ENCODE measurements at places on chromosomes 11 and 22.

GRCh38 chr22:48581205-48581766 is 1246.4 kb downstream of the BRD1 start:
- DNase-seq, result peak; percentile 82

DNA sequence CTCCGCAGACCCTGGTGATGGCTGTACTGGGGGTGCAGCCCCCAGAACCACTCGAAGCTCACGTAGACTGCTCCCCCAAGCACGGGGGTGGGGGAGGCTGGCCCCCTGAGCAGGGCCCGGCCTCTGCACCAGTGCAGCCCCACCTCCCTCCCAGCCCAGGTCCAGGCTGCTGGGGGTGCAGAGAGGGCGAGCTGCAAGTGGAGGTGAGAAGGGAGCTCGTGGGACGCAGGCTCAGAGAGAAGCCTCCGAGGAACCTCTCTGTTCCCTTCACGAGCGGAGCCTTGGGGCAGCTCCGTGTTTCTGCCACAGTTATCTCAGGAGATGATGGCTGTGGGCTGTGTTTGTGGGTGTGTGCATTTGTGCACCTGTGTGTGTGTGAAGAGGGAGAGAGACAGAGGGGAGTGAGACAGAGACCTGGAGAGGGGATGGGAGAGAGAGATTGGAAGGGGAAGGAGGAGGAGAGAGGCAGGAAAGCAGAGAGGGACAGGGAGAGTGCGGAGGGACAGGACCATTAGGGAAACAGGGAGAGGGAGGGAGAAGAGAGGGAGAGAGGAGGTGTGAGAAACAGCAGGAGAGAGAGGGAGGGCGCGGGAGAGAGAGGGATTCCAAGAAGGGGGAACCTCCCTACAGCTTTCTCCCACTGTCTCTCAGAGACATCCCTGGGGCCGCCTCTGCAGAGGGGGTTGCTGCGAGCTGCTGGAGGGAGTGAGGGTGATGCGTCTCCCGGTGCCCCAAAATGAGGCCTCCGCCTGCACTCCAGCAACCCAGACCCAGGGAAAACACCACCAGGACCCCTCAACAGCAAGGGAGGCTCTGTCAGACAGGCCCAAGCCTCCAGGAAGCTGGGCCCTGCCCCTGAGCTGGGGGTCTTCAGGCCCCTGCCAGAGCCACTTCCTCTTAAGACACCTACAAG is 1488.6 kb downstream of the BRD1 start:
- no peak for DNase-seq

DNA sequence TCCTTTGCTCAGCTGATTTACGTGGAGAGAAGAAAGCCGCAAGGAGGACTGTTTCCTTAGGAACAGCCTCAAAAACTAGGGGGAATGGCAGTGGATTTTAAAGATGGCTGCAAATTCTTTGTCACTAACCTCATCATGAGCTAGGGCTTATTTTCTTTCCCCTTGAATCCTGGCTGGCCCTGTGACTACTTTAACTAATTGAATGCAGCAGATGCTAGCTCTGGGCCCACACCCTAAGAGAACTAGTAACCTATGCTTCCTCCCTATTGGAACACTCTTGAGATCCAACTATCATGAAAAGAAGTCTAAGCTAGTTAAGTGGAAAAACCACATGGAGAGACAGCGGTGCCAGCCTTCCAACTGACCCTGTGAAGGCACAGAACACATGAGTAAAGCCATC is 421.3 kb upstream of the NARS2 start:
- peak; percentile 26 for DNase-seq

DNA sequence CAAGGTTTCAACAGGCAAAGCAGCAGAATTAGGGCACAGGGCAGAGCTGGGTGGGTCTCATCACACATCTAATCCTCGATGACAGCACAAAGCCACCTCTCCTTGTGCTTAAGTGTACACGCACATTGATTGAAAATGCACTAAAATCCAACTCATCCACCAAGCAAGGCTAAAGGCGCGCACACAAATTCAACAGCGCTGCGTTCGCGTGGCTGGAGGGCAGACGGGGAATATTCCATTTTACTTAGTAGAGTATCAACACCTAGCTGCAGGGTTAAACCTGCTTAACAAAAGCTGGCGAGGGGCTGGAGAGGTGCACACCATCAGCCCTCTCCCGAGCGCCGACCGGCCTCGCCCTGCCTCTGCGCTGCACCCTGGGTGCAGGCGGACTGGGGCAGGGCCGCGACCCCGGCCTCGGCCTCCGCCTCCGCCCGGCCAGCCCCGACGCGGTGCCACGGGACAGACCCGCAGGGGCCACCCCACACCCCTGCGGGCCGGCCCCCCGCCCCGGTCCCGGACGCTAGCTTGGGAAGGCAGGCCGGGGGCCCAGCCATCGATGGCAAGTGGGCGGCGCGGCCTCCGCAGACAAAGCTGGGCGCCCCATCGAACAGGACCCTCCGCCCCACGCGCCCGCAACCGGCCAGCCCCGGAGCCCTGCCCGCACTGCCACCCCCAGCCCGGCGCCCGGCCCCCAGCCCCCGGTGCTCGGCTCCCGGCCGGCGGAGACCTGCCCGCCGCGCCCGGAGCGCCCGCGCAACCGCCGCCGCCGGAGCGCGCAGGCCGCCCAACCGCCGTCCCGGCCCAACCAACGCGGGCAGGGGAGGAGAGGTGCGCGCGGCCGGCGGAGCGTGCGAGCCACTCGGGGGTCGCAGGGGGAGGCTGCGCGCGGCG is 929 bp downstream of the PRDM10 start:
- DNase-seq, result peak; percentile 72

GRCh38 chr11:64580412-64580811 is 10.6 kb upstream of the SLC22A12 start:
- peak; percentile 72 for DNase-seq

GRCh38 chr22:28992565-28993356 is 68.9 kb downstream of the C22orf31 start:
- peak; percentile 71 for DNase-seq

DNA sequence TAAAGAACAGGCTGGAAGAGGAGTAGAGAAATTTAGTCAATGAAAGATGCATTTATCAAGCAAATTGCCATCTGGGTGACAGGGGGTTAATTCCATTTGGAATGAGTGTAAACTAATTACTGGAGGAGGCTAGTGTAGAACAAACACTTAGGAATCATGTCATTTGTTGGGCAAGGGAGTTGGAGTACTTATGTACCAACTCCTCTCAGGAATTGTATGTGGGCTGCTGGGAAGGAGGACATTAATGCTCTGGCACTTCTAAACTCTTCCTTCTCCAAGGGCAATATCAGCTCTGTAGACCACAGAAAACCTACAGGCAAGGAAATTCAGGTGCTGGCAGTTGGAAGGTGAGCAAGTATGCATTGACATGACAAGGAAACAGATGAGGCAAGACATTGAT is 141.0 kb downstream of the MSANTD4 start:
- DNase-seq, result no peak
